CD4-positive, alpha-beta T cell treated with Interleukin-15 for 4 hours (primary cell): ENCODE measurements at places on chromosomes 11 and 22.

- no peak for DNase-seq
Observed at GRCh38 chr11:128734103-128734831, 40.4 kb downstream of the FLI1 start.

DNA sequence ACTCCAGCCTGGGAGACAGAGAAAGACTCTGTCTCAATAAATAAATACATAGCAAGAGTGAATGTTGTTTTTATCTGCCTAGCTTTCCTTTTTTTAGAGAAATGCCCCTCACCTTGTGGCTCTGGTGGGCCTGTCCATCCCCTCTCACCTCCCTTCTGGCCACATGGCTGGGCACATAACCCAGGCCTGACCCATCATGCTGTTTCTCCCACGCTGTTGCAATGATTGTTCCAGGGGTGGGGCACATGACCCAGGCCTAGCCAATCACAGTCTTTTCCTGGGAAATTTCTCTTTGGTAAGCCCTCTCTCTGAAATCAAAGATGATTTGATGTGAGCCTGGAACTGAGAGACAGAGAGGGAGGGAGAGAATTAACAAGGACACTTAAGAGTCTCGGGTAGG, 5.5 kb upstream of the CYTH4 start:
- DNase-seq = no peak

DNA sequence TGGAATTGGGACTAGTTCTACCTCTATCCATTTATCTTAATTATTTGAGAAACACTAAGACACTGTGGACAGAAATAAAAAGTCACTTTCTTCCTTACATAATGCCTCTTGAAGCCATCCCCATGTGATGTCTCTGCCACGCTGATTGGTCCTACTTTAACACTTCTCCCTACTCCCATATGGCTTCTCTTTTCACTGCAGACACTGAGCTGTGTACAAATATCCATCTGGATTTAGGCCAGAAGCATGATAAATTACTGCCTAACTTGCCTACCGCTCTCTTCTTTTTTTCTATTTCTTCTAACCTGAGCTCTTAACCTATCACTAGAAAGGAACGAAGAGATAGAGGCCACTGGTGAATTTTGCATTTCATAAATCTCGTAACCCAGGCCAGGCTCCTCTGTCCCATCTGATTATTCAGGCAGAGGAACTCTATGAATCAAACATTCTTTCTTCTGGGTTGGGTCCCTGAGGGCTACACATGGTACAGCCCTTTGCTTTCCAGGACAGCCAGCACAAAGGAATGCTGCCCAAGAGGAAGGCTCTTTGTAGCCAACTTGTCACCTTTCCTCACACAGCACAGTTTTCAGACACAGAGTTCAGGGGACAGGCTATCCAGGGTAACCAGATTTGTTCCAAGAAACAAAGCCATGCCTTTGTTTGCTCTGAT, 878.5 kb upstream of the LRRC4C start:
- DNase-seq = no peak

GRCh38 chr11:42315846-42316245, 856.4 kb upstream of the LRRC4C start:
- no peak for DNase-seq

GRCh38 chr11:78390809-78391208, 26.8 kb downstream of the GAB2 start:
- no peak for DNase-seq

DNA sequence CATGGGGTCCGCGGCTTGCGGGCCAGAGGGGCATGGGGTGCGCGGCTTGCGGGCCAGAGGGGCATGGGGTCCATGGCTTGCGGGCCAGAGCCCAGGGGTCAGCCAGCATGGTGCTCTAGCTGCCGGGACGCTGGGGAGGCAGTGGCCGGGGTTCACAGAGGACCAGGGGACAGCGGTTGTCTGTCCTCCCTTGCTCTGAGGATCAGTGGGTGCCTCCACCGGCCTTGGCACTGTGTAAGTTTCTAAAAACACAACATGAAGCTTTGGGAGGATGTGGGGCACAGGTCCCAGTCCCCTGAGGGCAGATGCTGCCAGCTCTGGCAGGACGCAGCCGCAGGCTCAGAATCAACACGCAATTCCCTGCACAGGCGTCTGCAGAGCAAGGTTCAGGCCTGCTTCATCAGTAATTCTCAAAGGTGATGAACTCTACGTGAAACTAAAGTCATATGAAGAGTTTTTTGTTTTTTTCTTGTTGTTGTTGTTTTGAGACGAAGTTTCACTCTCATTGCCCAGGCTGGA, 3.0 kb downstream of the MLC1 start:
- DNase-seq = no peak

DNA sequence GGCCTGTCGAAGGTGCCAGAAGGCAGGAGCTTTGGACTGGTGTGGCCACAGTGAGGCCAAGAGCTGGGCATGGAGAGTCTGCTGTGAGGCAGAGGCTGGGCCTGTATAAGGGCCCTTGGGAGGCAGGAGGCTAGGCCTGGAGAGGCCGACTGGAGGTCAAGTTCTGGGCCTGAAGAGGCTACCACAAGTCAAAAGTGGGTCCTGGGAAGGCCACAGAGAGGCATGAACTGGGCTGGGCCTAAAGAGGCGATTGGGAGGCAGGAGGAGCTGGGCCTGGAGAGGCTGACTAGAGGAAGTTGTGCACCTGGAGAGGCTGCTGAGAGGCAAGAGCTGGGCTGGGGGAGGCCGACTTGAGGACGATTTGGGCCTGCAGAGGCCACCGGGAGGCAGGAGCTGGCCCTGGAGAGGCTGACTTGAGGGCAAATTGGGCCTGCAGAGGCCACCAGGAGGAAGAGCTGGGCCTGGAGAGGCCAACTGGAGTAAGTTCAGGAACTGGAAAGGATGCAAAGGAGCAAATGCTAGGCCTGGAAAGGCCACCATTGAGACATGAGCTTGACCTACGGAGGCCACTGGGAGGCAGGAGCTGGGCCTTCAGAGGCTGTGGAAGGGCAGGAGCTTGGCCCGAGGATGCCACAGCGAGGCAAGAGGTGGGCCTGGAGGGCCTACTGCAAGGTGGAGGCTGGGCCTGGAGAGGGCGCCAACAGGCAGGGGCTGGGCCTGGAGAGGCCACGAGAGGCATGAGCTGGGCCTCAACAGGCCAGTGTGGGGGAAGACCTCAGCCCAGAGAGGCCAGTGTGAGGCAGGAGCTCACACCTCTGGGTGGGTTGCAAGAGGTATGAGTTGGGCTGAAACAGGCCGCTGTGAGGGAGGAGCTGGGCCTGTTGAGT, 39.8 kb downstream of the OR4C45 start:
- no peak for DNase-seq

GRCh38 chr11:45411228-45411946, 125.2 kb upstream of the SYT13 start:
- DNase-seq = no peak

- DNase-seq = no peak
Observed at GRCh38 chr11:111699579-111700156, 66.5 kb downstream of the PPP2R1B start.

DNA sequence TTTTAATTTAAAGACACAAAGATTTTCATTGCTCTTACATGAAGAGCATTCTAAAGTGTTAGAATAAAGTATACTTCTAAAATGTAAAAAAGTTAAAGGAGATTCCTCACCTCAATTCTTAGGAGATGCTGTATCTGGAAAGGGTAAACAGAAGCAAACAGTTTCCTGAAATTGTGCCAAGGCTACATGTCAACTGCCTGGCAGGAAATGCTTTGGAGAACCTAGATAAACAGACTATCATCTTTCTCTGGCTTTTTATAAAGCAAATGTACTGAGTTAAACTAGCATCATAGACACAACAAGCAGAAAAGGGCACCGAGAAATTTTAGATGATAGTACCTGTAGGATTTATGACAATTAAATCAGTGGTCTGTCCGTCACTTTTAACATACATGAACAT, 24.7 kb upstream of the AKIP1 start:
- no peak for DNase-seq

GRCh38 chr11:34204396-34205279, 99.2 kb downstream of the NAT10 start:
- no peak for DNase-seq

DNA sequence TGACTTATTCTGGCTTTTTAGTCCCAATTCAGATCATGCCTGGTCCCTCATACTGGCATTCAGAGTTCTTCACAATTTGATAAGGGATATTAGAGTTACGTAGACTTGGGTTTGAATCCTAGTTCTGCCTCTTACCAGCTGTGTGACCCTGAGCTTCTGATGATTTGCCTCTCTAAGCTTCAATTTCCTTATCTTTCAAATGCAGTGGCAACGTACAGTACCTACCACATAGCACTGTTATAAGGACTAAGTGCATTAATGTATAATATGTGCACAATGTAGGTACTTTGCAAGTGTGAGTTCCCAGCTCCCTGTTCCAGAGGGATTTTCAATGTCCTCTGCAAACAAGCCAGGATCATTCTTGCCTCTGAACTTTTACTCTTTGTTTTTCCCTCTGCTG, 7.3 kb downstream of the RHOG start:
- no peak for DNase-seq

- DNase-seq = no peak
Observed at GRCh38 chr11:10592331-10592730, 23.9 kb upstream of the LYVE1 start.

DNA sequence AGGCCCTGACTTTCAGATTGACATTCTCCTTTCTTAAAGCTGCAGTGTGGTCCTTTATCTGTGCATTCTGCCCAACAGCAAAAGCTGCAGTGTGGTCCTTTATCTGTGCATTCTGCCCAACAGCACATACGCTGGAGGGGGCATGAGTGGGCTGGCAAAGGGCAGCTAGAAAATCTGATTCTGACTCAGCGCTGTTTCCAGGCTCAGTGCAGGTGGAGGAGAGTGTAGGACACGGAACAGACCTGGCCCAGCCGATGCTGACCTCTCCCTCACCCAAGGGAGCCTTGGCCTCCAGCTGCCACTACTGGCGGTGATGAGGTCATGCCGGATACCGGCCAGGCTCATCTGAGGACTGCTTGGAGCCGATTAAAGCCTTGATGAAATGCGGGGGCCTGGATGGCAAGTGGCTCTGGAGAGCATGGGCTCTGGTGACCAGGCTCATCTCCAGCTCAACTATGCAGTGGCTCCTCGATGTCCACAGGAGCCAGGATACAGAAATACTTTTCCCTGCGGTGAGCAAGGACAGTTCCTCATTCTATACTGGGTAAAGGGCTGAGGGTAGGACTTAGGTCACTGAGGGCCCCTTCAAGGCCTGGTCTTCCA, 84.6 kb downstream of the CLPB start:
- no peak for DNase-seq

GRCh38 chr11:58919980-58920379, 19.3 kb upstream of the GLYATL1 start:
- no peak for DNase-seq

DNA sequence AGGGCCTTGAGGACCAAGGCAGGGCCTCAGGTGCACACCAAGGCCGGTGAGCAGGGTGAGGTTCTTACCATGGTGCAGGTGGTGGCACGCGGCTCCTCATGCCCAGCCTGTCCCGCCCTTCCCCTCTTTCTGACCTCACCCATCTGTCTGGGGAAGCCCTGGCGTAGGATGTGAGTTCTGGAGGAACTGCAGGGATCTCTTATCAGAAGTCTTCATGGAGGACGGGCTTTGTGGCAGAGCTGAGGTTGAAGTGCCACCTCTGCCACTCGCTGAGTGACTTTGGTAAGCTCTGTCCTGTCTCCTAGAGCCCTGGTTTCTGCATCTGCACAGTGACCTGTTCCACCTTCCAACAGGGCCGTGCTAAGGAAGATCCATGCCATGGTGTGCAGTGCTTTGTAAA, 49.1 kb downstream of the LRRC32 start:
- no peak for DNase-seq

DNA sequence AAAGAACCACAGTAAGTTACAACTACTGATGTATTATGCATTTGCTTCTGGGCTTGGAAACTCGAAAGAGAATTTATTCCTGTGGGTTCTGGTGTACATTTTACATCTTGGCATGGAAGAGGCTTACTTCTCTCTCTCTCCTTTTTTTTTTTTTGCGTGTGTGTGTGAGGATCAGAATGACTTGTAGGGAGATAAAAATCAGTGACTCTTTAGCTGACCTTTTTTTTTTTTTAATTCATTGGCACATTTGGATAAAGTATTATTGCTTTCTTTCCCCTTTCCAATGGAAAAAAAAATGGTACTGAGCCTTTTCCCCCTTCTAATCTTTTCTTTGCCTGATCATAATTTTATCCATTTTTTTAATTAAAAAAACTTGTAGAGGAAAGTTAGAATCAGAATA, 43.5 kb downstream of the EXT2 start:
- DNase-seq = no peak

DNA sequence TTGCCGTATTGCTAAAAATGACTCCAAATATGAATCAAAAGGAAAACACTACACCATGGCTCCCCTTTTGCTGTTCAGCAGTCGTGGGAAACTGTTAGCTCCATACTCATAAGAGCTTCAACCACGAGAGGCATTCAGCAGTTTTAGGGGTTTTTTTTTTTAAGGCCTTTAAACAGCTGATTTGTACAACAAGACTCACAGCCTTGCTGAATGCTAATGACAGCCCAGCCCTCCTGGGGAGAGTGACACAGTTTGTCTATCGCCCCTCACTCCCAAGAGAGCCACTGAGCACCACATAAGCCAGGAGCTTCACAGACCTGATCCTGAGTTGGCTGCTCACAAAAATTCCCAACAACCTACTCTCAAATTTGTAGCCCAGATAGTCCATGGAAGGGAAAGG, 32.4 kb downstream of the GALNT18 start:
- DNase-seq = no peak

DNA sequence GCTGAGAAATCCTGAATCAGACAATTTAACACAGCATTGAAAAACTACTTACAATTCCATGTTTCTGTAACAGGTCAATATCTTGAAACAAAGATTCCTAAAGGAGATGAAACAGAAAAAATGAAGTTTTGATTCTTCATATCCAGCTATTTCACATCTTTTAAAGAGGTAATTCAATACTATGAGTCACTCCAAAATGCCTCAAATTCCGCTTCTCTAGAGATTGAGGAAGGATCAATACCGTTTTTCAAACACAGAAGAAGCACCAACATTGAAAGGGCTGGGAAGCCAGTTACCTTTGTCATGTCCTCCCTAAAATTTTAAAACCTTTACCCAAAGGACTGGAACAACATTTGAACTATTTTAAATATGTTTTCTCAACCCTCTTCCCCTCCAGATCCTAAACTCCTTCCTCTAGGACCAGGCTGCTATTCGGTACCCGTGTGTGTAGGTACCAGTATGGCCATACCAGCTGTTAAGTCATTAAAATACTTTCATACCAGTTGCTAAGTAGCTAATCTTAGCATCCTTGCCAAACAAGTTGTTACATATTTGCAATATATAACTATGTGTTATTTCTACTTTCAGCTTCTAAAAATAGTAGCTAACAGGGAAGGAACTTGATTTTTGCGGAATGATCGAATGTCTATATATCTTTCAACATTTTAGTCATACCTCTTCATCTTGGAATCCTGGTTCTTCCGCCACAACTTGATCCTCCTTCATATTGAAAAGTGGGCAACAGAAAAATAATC, 2.3 kb downstream of the DMC1 start:
- no peak for DNase-seq
